HL-60 (cell line): ENCODE measurements at places on chromosomes 7 and 10.

DNA sequence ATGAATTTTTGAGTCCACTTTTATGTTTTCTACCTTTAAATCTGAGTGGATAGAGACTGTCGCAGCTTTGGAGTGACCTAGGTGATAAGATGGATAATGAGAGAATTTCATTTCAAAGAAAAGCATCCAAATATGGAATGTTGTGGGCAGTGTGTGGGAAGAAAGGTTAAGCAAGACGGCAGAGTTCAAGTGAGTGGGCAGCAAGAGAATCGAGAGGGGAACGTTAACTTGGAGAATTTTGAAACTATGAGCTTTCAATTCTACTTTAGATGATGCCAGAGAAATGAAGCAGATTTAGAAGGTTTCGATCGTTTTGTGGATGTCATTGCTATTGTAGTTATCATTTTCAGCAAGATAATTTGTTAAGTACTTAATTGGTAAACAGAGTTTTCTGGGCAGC is 73.0 kb downstream of the XRCC2 start:
- no peak for DNase-seq

DNA sequence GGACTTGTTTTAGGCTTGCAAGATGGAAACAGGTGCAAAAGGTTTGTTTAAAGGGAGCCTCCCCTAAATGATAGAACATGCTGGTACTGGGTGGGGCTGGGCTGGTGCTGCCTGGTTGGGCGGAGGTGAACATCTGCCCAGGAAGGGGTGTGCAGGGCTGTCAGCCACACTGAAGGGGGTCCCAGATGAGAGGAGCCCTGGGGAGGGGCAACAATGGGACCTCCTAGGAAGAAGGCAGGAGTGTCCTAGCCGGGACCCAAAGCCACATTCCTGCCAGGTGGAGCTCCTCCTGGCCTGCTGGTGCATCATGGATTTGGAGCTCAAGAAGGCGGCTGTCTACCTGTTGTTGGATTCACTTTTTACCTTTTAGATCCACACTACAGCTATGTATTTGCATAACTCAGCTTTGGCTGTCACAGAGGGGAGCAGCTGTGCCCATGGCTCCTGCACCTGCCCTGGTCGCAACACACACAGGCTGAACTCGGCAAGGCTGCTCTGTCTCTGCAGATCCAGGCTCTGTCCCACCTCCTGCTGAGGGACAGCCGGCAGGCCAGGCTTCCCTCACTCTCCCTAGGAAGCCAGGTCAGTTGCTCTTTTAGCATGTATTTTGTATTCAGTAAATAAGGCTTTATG is 59.9 kb downstream of the ADARB2 start:
- no peak for DNase-seq

GRCh38 chr10:12340371-12340770 is 9.0 kb upstream of the CAMK1D start:
- no peak for DNase-seq

- DNase-seq: no peak
Measured at GRCh38 chr7:55019191-55019690, 424 bp downstream of the EGFR start.
